ENCODE measurements at places on chromosomes 4 and X. TPM values are rescaled to one million over a fixed set of nuclear protein-coding genes. Genes with fewer than 3 reads are reported as not detected.

Gene CACNA1F
- total RNA-seq, result not detected

Gene SMIM20
- 27.1 TPM for total RNA-seq

Gene PAGE5
- not detected for total RNA-seq

Gene AFM
- total RNA-seq, result not detected

Gene ZNF157
- total RNA-seq, result not detected

Gene DCHS2
- total RNA-seq, result not detected

Gene SAP30
- total RNA-seq, result 18.2 TPM

Gene PABPC5
- total RNA-seq, result not detected

Gene KLHL2
- total RNA-seq, result 11.7 TPM
